Islet precursor cell (in vitro differentiated cells): ENCODE measurements at places on chromosomes 3 and 15.

- DNase-seq, result peak; percentile 29
These were observed 546.1 kb downstream of the NTRK3 start for GRCh38 chr15:87710406-87710805.

- DNase-seq, result peak; percentile 86
These were observed 538 bp downstream of the ATOSA start for GRCh38 chr15:52678468-52679231.

GRCh38 chr3:159846255-159846654, 142.4 kb upstream of the IL12A start:
- no peak for DNase-seq

DNA sequence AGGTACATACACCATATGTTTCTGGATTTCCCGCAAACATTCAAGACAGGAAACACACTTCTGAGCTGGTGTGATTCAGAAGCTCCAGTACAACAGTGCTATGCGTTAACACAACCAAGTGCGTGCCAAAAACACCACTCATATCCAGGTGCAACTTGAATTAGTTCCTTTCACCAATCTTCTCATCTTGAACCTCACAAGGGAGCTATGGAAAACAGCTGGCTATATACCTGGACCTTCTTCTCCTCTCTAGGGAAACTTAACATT, 31.3 kb downstream of the SUSD5 start:
- no peak for DNase-seq

DNA sequence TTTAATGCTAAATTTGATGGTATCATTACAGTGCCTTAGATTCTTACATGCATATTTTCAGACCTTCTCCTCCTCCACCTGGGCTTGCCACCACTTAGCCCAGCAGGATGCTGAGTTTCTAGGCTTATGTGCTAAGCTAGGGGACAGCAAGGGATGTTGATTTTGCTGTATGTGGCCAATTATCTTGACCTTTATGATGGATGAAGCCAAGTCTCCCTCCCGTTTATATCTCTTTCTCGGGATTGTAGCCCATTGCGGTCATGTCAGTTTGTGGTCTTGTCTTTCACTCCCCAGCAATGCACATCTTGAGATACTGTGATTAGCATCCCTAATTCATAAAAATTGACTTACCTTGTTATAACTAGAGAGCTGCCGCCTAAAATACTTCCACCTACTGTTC, 278.7 kb upstream of the SOX2 start:
- no peak for DNase-seq

DNA sequence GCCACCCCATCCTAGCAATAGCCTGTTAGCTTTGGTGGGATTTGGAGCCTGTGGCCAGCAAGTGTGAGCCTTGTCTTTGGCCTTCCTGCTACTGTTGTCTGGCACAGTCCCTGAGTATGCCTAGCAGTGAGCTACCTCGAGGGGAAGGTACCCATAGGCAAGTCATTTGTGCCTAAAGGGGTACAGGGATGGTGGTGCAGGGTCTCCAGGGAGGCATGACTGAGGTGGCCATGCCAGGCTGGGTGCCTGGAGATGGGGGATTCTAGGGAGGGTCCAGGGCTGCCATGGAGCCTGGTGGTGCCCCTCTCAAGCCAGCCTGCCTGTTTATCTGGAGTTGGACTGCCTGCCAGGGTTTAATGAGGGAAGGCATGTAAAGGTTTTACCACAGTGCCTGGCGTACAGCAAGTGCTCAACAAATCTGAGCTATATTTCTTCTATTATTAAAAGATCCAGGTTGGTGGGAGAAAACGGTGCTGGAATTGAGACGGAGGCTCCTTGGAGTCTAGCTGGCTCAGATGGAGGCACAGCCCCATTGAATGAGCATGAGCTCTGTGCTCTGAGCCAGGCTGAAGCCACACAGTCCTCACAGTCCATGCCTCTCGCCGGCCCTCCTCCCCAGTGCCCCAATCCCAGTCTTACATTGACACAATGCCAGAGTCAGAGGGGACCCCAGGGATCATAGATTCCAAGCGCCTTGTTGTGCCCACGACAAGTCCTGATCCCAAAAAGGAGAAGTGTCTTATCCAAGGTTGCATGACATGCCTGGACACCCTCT, 76.2 kb downstream of the CORO2B start:
- DNase-seq, result peak; percentile 34

DNA sequence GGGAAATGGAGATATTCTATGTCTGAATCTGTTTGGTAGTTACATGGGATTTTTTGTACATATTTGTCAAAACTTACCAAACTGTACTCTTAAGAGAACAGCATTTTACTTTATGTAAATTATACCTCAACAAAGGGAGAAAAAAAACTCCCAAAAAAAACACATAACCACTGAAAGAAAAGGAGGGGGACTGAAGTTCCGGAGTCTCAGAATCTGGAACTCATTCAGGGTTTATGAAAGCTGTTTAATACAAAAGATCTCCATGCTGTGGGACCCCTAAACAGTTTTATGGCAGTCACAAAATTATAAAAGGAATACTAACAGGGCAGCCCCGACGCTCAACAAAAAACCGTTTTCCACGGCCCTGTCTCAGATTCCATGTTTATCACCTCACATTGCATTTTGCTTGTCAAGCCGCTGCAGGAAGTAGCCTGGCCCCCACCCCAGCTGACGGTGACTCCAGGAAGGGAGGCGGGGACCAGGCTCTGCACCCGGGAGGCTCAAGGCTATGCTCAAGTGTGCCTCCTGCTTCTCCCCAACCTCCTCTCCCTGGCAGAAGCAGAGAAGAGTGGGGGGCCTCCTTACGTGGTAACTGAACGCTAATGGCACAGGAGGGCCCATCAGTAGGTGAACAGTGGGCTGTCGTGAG, 29.3 kb downstream of the RFT1 start:
- DNase-seq, result no peak
